ENCODE measurements at places on chromosomes 3 and 15.

GRCh38 chr3:15097891-15098290 lies 1.1 kb downstream of the RBSN start:
- DNase-seq, result no peak

GRCh38 chr3:36811768-36812167 lies 47.4 kb upstream of the DCLK3 start:
- no peak for DNase-seq

DNA sequence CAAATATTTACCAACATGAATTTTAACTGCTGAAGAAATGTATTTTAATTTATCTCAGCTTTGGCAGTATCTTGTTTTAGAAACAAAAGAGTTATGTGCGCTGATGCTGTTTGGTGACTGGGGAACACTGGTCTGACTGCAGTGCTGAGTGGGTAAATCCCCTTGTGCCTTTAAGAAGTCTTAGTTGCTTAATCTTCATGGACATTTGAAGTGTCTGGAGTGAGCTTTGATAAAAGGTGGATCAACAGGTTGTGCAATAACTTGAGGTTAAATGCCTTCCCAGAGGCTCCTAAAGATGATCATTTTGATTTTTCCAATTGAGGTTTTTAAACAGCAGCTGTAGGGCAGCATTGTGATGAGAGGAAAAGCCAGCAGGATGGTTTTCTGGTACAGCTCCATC lies 68.7 kb downstream of the TP63 start:
- no peak for DNase-seq

DNA sequence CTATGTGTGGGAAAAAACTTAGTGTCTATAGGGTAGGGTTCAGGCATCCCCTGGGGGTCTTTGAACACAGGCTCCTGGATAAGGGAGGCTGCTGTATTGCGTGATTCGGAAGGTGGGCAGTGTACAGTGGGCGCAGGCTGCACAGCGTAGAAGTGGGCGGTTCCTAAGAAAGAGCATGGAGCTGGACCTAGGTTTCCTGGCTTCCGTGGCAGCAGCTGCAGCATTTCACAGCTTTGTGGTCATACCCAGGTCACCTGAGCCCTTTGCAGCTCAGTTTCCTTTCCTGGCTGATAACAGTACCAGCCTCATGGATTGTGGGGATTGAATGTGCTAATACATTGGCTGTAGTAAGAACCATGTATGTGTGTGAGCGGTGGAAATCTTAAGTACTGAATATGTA lies 22.2 kb downstream of the CFAP100 start:
- DNase-seq, result no peak

GRCh38 chr3:120344349-120344748 lies 4.8 kb downstream of the LRRC58 start:
- no peak for DNase-seq

Measured in ecto neural progenitor cell (in vitro differentiated cells).